ENCODE measurements at places on chromosomes 11 and 22. TPM values are rescaled to one million over a fixed set of nuclear protein-coding genes. Genes with fewer than 3 reads are reported as not detected.

The RNF214 gene
- total RNA-seq: 27.1 TPM

The PKNOX2 gene
- 17.8 TPM for total RNA-seq

The LDHAL6A gene
- not detected for total RNA-seq

The PDGFD gene
- 5.0 TPM for total RNA-seq

The CLCF1 gene
- 4.0 TPM for total RNA-seq

The DEUP1 gene
- not detected for total RNA-seq

The MS4A12 gene
- total RNA-seq: not detected

The OLFML1 gene
- total RNA-seq: 30.6 TPM
